Activated T-helper 1 cell treated with anti-CD3 and anti-CD28 coated beads, Interleukin-12 subunit alpha, Interleukin-12 subunit beta, Interleukin-2, Interleukin-4 antibody, amounts not matched to agents 30 ng/mL and 10 ng/mL and 1 ng/mL, durations not matched to agents 14 hours and 24 hours and 36 hours (primary cell): ENCODE measurements at places on chromosomes 3 and 15.
A peak's percentile ranks its signal among the peaks of the same experiment; 100 is the strongest.

- H3K4me1 ChIP-seq: peaks cover 29% of the 10 kb centered on the region
- no peak overlapping the region for H3K4me3 ChIP-seq
- DNase-seq: no peak
- H3K27me3 ChIP-seq: peaks cover 5% of the 10 kb centered on the region
Observed at GRCh38 chr3:102136183-102136582, 286.9 kb downstream of the NFKBIZ start.

DNA sequence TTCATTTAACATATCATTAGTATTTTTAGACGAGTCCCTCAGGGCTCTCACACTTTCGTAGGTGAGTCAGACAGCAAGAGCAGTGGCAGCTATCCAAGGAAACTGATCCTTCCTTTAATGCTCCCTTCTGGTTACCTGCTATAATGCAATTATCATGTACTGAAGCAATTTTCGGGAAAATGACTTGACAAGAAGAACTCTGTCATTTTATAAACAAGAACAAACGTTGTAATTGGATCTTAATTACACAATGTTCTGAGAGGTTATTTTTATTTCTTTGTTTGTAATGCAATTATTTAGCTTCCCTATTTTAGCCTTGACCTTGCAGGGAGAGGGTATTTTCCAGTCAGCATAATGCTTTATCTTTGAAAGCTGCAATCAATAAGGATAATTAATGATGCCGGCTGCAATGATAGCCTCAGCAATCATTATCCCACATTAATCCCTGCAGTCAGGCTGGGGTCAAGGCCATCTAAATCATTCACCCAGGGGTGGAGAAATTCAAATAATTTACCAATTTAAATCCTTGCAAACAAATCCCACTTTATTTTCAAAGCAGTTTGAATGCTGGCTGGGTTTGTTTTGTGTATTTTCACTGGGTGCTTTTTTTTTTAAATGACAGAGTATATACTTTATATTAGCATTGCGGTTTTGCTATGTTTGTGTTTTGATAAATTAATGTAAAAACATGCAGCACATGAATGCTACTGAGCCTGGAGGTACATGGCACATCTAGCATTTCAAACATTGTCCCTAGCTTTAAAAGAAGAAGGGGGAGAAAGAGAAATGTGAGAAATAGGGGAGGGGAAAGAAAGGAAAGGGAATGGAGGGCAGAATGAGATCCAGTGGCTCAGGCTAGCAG is 249.9 kb downstream of the SHOX2 start:
- DNase-seq: no peak
- H3K36me3 ChIP-seq: no peaks in the 10 kb centered on the region
- no peaks in the 10 kb centered on the region for H3K4me1 ChIP-seq
- no peak overlapping the region for H3K4me3 ChIP-seq
- H3K27ac ChIP-seq: no peak overlapping the region

GRCh38 chr15:79394231-79394630 is 37.9 kb upstream of the MINAR1 start:
- no peaks in the 10 kb centered on the region for H3K4me1 ChIP-seq
- no peak for DNase-seq
- no peaks in the 10 kb centered on the region for H3K36me3 ChIP-seq
- no peak overlapping the region for H3K27ac ChIP-seq

- H3K36me3 ChIP-seq: peaks cover 26% of the 10 kb centered on the region
- no peaks in the 10 kb centered on the region for H3K4me1 ChIP-seq
- no peak for DNase-seq
- no peak overlapping the region for H3K4me3 ChIP-seq
- H3K27me3 ChIP-seq: no peaks in the 10 kb centered on the region
- H3K27ac ChIP-seq: no peak overlapping the region
Observed at GRCh38 chr3:52563984-52564383, 27.6 kb downstream of the UQCC5 start.

- no peak overlapping the region for H3K27ac ChIP-seq
- no peak overlapping the region for H3K4me3 ChIP-seq
- no peaks in the 10 kb centered on the region for H3K4me1 ChIP-seq
- no peaks in the 10 kb centered on the region for H3K27me3 ChIP-seq
- no peak for DNase-seq
- H3K36me3 ChIP-seq: no peaks in the 10 kb centered on the region
Observed at GRCh38 chr3:171790898-171791691, 19.2 kb downstream of the PLD1 start.

DNA sequence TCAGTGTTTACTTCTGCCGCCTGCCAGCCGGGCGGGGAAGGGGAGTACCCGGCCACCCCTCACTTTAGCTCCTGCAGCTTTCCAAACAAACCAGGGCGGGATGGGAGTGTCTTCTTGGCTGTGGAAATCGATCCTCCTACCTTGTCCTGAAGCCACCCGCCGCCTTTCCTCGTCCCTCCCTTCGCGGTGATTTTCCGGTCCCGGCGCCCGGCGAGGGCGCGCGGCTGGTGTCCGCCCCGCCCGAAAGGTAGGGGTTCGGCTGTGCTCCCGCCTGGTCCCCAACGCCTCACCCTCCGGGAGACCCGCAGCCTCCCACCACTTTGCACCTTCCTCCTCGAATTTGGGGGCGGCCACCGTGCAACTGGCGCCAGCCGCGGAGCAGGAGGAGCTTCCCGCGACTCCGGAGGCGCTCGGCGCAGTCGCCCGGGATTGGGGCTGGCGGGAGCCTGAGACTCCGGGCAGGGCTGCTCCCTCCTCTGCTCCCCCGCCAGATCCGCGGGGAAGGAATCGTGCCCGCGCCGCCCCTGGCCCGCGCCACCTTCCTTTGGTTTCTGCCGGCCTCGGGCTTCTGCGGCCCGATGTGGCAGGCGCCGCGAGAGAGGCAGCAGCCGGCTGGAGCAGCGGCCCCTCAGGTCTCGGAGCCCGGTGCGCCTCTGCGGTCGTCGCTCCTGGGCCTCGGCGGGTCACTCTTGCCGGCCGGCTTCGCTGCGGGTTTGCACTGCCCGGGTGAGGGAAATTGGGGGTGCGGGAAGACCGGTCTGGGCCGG is 30.7 kb upstream of the ST3GAL6 start:
- H3K27me3 ChIP-seq: peaks cover 53% of the 10 kb centered on the region
- H3K36me3 ChIP-seq: no peaks in the 10 kb centered on the region
- H3K27ac ChIP-seq: no peak overlapping the region
- no peak for DNase-seq
- peak overlapping the region; percentile 65 for H3K4me3 ChIP-seq
- peaks cover 13% of the 10 kb centered on the region for H3K4me1 ChIP-seq

GRCh38 chr15:82048811-82049210 is 3.0 kb upstream of the MEX3B start:
- DNase-seq: no peak
- no peak overlapping the region for H3K27ac ChIP-seq
- H3K27me3 ChIP-seq: peaks cover 41% of the 10 kb centered on the region
- H3K4me1 ChIP-seq: peaks cover 12% of the 10 kb centered on the region
- H3K36me3 ChIP-seq: no peaks in the 10 kb centered on the region

GRCh38 chr15:52011711-52012144 is 7.3 kb upstream of the MAPK6 start:
- no peak overlapping the region for H3K4me3 ChIP-seq
- no peaks in the 10 kb centered on the region for H3K27me3 ChIP-seq
- H3K4me1 ChIP-seq: peaks cover 58% of the 10 kb centered on the region
- no peak for DNase-seq
- no peak overlapping the region for H3K27ac ChIP-seq
- H3K36me3 ChIP-seq: peaks cover 2% of the 10 kb centered on the region

- H3K36me3 ChIP-seq: no peaks in the 10 kb centered on the region
- H3K27ac ChIP-seq: no peak overlapping the region
- peaks cover 2% of the 10 kb centered on the region for H3K27me3 ChIP-seq
- no peaks in the 10 kb centered on the region for H3K4me1 ChIP-seq
- DNase-seq: no peak
- H3K4me3 ChIP-seq: no peak overlapping the region
Observed at GRCh38 chr3:18134386-18135059, 290.6 kb downstream of the SATB1 start.

DNA sequence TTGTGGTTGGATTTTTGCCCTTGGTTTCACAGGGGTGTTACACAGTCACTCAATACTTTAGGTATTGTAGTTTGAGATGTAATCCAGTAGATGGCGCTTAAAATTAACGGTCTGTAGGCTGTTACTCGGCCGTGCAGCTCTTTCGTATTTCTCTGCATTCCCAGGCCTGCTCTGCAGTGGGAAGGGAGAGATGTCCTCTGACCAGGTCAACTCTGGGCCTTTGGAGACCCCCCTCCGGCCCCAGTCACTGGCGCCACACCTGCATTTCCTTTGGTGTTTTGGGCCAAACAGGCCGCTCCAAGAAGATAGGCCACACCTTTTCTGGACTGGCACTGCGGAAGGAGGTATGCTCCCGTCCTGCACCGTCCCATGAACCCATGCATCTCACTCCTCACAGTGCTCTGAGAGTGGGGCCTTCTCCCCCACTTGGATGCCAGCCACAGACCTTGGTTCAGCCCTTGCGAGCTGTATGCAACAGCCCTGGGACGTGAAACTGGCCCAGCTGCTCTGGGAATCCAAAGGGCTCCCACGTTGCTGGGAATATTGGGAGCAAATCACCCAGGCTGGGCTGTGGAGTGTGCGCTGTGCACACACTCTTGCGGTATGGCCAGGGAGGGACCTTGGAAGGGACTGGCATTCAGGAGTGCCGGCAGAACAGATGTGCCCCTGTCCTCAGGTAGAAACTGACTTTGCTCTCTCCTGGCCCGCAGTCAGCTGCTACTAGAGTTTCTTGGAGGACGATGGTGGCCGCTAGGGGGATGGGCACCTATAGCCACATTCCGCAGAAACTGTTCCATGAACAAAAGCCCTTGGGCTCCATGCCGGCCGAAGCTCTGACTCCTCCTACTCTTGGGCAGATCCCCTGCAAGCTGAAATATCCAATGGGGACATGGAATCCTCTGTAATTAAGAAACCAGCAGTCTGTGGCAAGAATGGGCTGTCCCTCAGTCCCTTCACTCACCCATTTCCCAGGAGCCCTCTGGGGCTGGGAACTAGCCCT is 410.5 kb upstream of the CADM2 start:
- H3K4me3 ChIP-seq: no peak overlapping the region
- H3K4me1 ChIP-seq: no peaks in the 10 kb centered on the region
- no peaks in the 10 kb centered on the region for H3K27me3 ChIP-seq
- no peak overlapping the region for H3K27ac ChIP-seq
- DNase-seq: no peak

GRCh38 chr3:172155897-172156585 is 116.7 kb downstream of the FNDC3B start:
- no peaks in the 10 kb centered on the region for H3K27me3 ChIP-seq
- H3K27ac ChIP-seq: no peak overlapping the region
- peaks cover 5% of the 10 kb centered on the region for H3K36me3 ChIP-seq
- no peak for DNase-seq
- peaks cover 33% of the 10 kb centered on the region for H3K4me1 ChIP-seq

DNA sequence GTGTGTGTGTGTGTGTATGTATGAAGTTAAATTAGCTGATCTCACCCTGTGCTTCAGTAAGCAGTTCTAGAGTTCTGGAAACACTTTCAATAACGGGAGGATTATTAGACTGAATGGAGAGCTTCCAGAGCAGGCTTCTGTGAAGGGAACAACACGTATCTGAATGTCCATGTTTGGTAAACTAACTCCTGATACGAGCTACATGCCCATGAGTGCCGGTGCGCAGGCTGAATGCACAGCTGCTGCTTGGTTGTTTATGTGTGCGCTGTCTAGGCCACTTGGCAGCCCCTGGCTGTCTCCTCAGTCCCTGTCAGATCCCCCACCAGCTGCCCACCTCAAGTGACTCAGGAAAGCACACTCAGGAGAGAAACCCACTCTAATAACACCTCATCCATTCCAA is 137.0 kb downstream of the EPHB1 start:
- H3K4me3 ChIP-seq: no peak overlapping the region
- peaks cover 4% of the 10 kb centered on the region for H3K27me3 ChIP-seq
- peaks cover 6% of the 10 kb centered on the region for H3K4me1 ChIP-seq
- H3K36me3 ChIP-seq: no peaks in the 10 kb centered on the region
- H3K27ac ChIP-seq: no peak overlapping the region

- H3K36me3 ChIP-seq: no peaks in the 10 kb centered on the region
- no peaks in the 10 kb centered on the region for H3K27me3 ChIP-seq
- no peak for DNase-seq
- H3K27ac ChIP-seq: no peak overlapping the region
- H3K4me3 ChIP-seq: no peak overlapping the region
Observed at GRCh38 chr3:134066651-134067530, 37.2 kb upstream of the SLCO2A1 start.

DNA sequence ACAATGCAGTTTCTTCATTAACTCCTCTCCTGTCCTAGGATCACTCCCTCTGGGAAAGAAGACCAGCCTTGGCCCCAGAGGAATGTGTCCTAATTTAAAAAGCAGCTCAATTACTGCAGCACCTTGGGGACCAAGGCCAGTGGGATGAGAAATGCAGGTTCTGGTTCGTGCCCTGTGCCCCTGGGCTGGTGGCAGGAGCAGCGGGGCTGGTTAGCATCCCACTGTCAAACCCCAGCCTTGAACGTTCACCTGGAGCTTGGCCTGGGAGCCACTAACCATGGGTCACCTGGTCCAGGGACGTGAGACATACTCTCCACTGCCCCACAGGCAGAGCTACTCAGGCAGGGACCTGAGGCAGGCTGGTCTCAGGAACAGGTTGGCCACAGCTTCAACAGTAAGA is 8.4 kb upstream of the RTP3 start:
- no peak for DNase-seq
- H3K27ac ChIP-seq: no peak overlapping the region
- no peaks in the 10 kb centered on the region for H3K36me3 ChIP-seq

GRCh38 chr3:119548341-119548740 is 11.1 kb downstream of the CD80 start:
- H3K27me3 ChIP-seq: no peaks in the 10 kb centered on the region
- H3K4me3 ChIP-seq: no peak overlapping the region
- H3K4me1 ChIP-seq: no peaks in the 10 kb centered on the region
- no peak overlapping the region for H3K27ac ChIP-seq
- H3K36me3 ChIP-seq: peaks cover 22% of the 10 kb centered on the region

- peaks cover 53% of the 10 kb centered on the region for H3K36me3 ChIP-seq
- no peak overlapping the region for H3K4me3 ChIP-seq
- DNase-seq: no peak
- H3K27ac ChIP-seq: no peak overlapping the region
- no peaks in the 10 kb centered on the region for H3K27me3 ChIP-seq
Observed at GRCh38 chr3:142489572-142490323, 41.9 kb upstream of the XRN1 start.

GRCh38 chr3:52086461-52086860 is 30.1 kb upstream of the DUSP7 start:
- peak overlapping the region; percentile 79 for H3K27ac ChIP-seq
- H3K4me3 ChIP-seq: no peak overlapping the region
- H3K4me1 ChIP-seq: peaks cover 31% of the 10 kb centered on the region
- H3K27me3 ChIP-seq: no peaks in the 10 kb centered on the region

GRCh38 chr3:45948311-45948781 is 5.1 kb downstream of the CXCR6 start:
- H3K27me3 ChIP-seq: no peaks in the 10 kb centered on the region
- H3K36me3 ChIP-seq: peaks cover 77% of the 10 kb centered on the region
- peaks cover 98% of the 10 kb centered on the region for H3K4me1 ChIP-seq
- peak overlapping the region; percentile 62 for H3K27ac ChIP-seq

DNA sequence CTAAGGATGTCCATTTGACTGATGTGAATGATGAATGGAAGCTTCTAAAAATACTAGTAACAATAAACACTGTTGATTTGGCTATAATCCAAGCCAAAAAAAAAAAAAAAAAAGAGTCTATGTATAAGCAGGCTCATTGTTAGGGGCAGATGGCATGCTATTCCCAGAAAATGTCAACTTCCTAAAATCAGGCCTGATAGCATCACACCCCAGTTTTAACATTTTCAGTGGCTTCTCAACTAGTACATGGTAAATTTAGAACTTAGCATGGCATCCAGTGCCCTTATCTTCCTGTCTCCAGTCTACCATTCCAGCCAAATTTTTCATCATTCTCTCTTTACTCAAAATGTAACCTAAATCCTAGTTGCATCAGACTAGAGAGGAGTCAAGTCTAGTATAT is 288.2 kb upstream of the ZNF385D start:
- H3K27me3 ChIP-seq: no peaks in the 10 kb centered on the region
- no peak for DNase-seq
- H3K27ac ChIP-seq: no peak overlapping the region
- no peaks in the 10 kb centered on the region for H3K4me1 ChIP-seq
- no peaks in the 10 kb centered on the region for H3K36me3 ChIP-seq
- no peak overlapping the region for H3K4me3 ChIP-seq
